ENCODE measurements at places on chromosomes 6 and 20.

DNA sequence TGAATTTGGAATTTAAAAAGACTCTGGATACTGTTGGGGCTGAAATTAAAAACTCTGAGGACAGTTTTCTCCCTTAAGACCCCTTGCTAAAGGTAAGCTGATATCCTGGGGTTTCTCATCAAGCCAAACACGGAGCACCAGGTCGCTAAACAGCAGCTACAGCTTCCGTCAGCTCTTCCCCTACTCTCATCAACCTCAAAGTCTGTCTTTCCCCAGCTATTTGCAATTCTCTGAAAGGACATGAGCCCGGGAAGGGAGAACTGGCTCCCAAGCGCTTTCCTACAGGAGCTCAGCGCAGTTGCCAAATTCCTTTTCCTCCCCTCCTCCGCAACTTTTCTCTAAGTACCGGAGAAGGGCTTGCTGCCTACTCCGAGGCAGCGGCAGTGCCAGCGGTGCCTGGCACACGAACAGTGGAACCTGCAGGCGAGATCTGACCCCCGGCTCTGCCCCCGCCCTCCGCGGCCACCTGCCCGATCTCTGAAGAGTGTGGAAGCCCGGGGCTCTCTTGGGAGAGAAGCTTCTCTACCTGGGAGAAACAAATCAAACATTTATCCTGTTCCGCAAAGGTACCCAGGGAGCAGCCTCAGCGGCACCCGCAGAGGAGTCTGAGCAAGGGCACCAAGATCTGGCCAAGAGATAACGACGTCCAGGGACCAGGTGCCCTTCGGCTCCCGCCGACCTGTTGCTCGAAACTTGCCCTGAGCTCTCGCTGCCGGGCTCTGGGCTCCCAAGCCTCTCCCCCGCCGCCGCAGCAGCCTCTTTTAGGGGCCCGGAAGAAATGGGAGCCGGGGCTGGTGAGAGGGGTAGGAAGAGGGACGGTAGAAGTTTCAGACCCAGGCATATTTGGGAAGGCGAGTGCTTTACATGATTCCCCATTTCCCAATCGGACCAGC is 2.2 kb downstream of the CBLN4 start:
- no peak for DNase-seq

DNA sequence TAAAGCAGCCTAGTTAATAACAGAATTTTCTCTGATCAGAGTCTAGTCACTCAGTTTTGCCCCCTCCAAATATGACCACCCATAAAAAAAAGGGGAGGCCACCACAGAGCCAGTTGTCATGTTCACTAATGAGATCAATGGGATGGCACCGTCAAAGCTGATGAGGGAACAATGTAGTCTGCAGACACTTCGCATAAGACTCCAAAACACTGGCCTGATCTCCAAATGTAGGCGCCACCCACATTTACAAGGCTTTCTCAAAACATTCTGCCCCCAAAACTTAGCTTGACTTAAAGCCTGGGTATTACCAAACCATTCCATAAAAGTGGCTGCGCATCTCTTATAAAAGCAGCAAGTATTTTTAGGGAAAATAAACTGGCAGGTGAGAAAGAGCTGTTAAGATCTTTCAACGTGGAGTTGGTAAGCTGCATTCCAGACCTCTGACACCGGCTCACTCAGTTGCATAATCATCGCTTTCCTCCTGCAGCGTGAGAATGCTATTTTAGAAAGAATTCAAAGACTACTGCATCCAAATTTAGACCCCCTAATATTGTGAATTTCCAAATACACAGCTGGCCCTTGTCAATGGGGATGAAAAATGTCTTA is 59.3 kb downstream of the TBC1D7 start:
- DNase-seq = no peak

DNA sequence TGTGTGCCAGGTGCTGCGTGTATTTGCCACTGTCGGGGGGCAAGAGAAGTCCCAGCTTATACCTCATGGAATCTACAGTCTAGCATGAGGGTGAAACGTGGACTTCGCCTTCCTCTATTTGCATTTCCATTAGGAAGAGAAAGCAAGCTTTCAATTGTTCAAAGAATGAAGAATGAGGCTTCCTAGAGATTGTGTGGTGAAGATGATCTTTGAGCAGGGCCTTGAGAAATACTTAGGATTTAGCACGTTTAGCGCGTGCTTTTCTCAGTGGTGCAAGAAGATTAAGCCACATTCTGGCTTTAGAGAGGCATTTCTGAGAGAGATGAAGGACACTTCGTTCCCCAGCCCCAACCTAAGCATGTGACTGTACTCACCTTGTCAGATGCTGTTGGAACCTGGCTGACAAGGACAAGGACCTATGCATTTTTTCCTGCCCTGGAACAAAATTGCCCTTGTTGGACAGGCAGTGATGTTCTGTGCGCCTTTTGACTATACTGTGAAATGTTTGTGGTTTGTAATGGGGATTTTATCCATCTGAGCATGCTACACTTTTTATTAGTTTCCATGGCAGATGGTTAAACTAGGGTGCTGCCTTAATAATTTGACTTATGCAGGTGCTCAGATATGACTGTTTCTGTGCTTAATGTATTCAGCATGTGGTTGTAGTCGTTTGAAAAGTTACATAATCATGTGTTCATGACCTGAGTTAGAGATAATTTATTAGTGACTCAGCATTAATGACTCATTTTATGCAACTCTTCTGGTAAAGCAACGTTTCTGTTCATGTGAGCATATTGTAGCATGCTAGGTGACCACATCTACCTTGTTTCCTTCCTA is 10.7 kb downstream of the TULP4 start:
- no peak for DNase-seq

GRCh38 chr6:105485456-105485855 is 82.6 kb upstream of the PREP start:
- DNase-seq = no peak

GRCh38 chr20:18727032-18727508 is 86.5 kb upstream of the SCP2D1 start:
- DNase-seq = no peak

DNA sequence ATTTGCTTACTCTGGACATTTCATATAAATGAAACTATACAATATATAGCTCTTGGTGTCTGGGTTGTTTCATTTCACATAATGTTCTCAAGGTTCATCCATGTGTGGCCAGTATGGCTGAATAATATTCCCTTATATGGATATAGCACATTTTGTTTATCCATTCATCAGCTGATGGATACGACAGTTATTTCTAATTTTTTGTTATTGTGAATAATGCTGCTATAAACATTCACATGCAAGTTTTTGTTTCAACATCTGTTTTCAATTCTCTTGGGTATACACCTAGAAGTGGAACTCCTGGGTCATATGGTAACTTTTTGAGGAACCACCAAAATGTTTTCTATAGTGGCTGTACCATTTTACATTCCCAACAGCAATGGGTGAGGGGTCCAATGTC is 101.1 kb downstream of the CDK19 start:
- DNase-seq = no peak

DNA sequence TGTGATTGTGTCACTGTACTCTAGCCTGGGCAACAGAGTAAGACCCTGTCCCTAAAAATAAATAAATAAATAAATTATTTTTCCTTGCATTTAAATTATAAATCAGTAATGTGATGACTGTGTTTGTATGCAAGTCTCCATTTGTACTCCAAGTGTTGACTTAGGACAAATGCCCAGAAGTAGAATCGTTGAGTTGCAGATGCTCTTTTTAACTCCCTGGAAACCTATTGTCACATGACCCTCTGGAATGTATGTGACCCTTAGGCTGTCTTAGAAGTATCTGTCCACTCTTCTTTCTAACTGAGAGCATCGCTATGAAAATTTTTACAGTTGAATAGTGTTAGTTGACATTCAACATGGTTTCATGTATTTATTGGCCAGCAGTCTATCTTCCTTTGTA is 18.8 kb downstream of the OR2A4 start:
- no peak for DNase-seq

- no peak for DNase-seq
These were observed 84.9 kb upstream of the HTR1B start for GRCh38 chr6:77548190-77548589.

- DNase-seq = no peak
These were observed 19.1 kb upstream of the TSHZ2 start for GRCh38 chr20:52953020-52953419.

DNA sequence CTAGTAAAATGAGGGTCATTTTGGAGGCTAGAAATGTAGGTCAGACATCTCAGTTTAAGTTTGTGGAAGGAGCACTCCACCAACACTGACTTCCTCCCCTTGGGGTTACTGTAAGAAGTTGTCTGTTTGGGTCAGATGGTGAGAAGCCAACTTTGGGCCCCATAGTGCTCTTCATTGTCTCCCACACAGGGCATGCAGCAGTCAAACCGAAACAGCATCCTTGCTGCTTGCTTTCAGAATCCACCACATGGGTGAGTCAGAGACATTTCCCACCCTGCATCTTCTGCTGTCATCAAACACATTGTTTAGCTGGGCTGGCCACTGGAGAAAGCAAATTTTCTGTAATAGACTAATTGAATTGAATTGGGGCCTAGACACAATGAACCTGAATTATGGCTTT is 16.8 kb downstream of the IL17F start:
- no peak for DNase-seq

DNA sequence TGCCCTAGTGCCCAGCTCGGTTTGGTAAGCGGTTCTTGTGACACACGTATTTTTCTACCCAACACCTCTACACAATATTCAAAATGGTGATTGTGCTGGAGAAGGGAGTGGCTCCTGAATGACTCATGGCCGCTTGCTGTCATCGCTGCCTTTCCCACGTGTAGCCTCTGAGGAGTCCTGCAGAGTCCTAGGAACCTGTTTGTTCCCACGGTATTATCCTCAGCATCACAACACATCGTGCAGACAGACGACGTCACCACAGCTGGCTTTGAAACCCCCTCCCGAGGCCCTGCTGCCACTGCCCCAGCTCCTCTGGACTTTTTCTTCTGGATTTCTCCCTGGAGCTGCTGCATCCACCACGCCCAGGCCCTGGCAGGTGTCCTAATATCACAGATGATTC is 353.5 kb downstream of the SMOC2 start:
- DNase-seq = no peak

Data from gastrocnemius medialis (tissue), 4 donors.